Foreskin keratinocyte (primary cell): ENCODE measurements at places on chromosomes 11 and 22. TPM values are rescaled to one million over a fixed set of nuclear protein-coding genes. Genes with fewer than 3 reads are reported as not detected.

Gene RTN4R
- total RNA-seq, result 19.1 and 19.3 TPM in 2 replicates

DNA sequence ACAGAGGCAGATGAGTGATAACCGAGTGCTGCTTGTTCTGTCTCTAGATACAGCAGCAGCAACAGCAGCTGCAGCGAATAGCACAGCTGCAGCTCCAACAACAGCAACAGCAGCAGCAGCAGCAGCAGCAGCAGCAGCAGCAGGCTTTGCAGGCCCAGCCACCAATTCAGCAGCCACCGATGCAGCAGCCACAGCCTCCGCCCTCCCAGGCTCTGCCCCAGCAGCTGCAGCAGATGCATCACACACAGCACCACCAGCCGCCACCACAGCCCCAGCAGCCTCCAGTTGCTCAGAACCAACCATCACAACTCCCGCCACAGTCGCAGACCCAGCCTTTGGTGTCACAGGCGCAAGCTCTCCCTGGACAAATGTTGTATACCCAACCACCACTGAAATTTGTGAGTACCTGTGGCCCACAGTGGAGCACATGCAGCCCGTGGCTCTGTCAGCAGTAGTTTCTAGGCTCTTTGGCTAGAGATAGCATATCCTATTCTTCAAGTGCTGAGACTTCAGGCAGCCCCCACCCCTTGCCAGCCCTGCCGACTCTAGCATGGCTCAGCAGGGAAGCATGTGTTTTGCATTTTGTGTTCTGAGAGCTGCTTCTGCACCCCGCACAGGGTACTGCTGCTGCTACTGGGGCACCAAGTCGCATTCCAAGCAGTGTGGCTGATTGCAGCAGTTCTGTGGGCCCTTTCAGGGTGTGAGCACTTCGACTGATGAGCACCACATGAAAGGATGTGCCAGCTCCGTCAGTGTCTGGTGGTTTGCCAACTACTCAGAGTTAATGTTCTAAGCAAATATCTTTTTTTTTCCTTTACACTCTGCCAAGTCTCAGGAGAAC is 59.2 kb downstream of the MED15 start:
- peak; percentile 52 for DNase-seq

DNA sequence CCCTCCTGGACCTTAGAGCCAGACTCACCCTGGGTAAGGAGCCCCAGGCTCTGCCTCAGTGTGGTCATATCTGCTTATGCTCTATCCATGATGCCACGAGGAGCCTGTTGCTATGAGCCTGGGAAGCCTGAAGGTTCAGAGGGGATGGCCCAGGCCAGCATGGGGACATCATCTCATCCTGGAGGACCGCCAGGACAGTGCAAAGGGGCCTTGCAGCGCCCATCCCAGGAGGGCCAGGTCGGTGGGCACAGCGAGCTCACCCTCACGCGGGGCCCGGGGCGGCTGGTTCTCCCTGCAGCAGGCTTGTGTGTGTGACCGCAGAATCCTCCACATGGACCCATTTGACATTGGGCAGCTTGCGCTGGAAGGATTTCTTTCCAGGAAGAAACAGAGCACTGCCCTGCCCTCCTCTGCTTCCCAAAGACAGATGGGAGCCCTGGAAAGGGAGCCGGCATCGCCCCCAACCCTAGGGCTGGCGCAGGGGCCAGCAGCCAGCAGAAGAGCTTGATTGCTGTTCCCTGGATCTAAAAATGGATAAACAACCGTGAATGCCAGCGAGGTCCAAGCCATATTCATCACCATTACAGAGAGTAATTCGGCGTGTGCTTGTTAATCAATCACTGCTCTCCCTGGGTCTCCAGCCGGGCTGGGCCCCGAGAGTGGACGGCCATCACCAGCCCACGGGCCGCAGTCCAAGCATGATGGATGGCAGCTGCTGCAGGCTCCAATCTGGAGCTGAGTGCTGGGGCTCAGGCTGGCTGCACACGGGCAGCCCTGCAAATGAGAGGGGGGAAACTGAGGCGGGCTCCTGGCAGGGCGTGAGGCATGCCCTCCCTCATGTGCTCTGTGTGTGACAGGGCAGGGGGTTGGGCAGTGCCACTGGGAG is 739.7 kb downstream of the BRD1 start:
- no peak for DNase-seq

GRCh38 chr11:68469122-68469521 is 8.6 kb downstream of the PPP6R3 start:
- DNase-seq, result no peak

Gene P2RY6
- not detected in 2 replicates for total RNA-seq

DNA sequence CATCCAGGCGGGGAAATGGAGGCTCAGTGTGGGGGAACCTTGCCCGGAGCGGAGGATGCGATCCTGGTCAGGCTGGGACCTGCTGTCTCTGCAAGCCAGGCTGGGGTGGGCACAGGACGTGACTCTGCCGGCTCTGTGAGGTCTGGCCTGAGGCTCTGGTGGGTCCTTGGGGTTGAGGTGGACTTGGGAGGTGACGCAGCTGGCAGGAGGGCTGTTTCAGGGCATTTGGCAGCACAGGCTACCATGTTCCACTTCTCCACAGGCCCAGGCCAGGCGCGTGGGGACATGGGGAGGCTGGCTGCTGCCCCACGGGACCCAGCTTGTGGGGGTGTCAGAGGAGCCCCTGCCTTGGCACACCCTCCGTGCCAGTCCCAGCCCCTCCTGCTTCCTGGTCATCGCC is 1199.7 kb downstream of the BRD1 start:
- DNase-seq, result no peak
